ENCODE measurements at places on chromosomes 4 and X. TPM values are rescaled to one million over a fixed set of nuclear protein-coding genes. Genes with fewer than 3 reads are reported as not detected.

Gene RHOH
- 12.9 TPM for total RNA-seq

Gene KLHL13
- total RNA-seq: 3.6 TPM

Gene FAM241A
- total RNA-seq: 2.8 TPM

Gene ANOS1
- 44.2 TPM for total RNA-seq

Gene FAM114A1
- total RNA-seq: 70.0 TPM

Gene FAM184B
- total RNA-seq: 0.18 TPM

Gene HNRNPH2
- total RNA-seq: 86.1 TPM

Gene FGFBP2
- total RNA-seq: 1.6 TPM

Gene GAGE13
- total RNA-seq: not detected

Gene TMSB15C
- total RNA-seq: 12.3 TPM

Gene USP17L10
- total RNA-seq: not detected

Gene NSUN7
- 20.5 TPM for total RNA-seq

Gene REPS2
- total RNA-seq: 11.3 TPM

Gene ASMT
- total RNA-seq: 0.25 TPM

Gene STPG2
- total RNA-seq: 0.43 TPM

Gene CLCN5
- 12.0 TPM for total RNA-seq

Gene CLGN
- 3.4 TPM for total RNA-seq

Gene HAND2
- 0.77 TPM for total RNA-seq

Gene GLA
- 26.4 TPM for total RNA-seq

Gene STK26
- 16.4 TPM for total RNA-seq

Gene EDA
- total RNA-seq: 7.9 TPM

Gene ADGRG2
- 10.5 TPM for total RNA-seq

Gene PRRG1
- 4.7 TPM for total RNA-seq

Gene PCDH19
- 0.97 TPM for total RNA-seq

Gene USP51
- total RNA-seq: 10.2 TPM

Gene CLDN22
- total RNA-seq: 0.09 TPM

Gene GPRIN3
- 5.4 TPM for total RNA-seq

Gene CCDC160
- total RNA-seq: 0.98 TPM

Gene SLC9B2
- 8.6 TPM for total RNA-seq

Gene NKX3-2
- total RNA-seq: not detected

Gene FRG2
- not detected for total RNA-seq

Gene GPR34
- total RNA-seq: 6.0 TPM
